ENCODE measurements at places on chromosomes 5 and 9.

DNA sequence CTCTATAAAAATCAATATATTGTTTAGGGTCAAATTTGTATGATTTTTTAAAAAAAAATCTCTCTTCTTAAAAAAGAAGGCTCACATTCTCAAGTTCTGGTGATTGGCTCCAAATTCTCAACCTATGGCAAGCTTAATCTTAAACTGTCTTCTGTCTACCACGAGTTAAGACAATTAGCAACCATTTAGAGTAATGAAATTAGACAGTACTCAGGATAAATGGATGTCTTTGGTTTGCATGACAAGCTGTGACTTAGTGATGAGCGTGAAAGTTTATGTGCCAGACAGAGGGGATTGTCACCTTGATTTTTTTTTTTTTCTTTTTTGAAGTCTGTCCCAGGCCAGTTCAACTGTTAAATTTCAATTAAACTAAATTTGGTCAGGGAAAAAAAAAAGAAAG is 1632.3 kb downstream of the MAT2B start:
- no peak for DNase-seq

GRCh38 chr5:97544240-97544639 is 361.2 kb upstream of the RIOK2 start:
- no peak for DNase-seq

DNA sequence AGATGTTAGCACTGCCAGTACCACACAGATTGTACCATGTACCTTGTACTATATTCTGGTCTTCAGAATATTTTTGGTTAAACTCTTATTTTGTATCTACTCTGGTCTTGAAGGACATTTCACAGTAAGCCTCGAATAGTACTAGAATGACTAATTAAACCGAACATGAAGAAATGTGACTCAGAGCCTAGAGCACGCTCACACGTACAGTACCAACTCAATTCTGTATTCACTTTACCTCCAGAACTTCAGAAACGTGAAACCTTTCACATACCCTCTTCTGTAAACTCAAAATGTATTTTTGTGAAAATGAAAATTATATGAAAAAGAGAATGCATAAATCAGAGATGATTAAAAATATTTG is 112.8 kb downstream of the MVB12B start:
- DNase-seq: no peak

DNA sequence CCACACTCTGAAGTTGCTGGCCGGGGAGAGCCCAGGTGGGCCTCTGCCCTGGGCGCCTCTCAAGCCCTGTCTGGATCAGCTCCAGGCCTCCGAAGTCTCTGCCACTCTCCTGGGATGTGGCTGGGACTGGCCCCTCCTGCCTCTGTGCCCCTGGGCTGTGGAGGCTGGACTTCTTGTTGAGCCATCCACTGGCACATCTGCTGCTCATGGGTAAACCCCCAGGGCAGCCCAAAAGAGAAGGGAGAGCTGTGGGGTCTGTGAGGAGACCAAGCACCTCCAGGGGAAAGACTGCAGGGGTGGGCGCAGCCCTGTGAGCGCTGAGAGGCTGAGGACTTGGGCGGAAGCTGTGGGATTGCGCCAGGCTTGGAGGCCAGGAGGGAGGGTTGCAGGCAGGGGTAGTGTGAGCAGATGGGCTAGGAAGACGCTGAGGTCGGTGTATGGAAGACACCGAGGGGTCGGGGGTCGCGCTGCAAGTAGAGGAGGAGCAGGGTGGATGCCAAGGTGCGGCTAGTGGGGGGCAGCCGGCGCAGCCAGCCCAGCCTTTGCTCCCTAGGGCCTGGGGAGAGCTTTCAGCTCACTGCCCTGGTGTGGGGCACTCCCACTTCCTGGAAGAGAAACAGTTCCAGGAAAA is 118.1 kb downstream of the WNK2 start:
- DNase-seq: no peak

- no peak for DNase-seq
These were observed 267.7 kb downstream of the DENND1A start for GRCh38 chr9:123662057-123662776.

GRCh38 chr5:100889165-100889743 is 13.8 kb downstream of the ST8SIA4 start:
- DNase-seq: no peak

GRCh38 chr9:113898596-113898995 is 22.5 kb downstream of the ZNF618 start:
- no peak for DNase-seq

- DNase-seq: no peak
These were observed 175.1 kb downstream of the CD180 start for GRCh38 chr5:67021521-67021920.
